ENCODE measurements at places on chromosomes 11 and 22.
A peak's percentile ranks its signal among the peaks of the same experiment; 100 is the strongest.

- no peak for DNase-seq
Observed at GRCh38 chr22:36141481-36141880, 19.1 kb downstream of the APOL3 start.

- DNase-seq, result no peak
Observed at GRCh38 chr22:49678137-49678841, 149.4 kb downstream of the BRD1 start.

DNA sequence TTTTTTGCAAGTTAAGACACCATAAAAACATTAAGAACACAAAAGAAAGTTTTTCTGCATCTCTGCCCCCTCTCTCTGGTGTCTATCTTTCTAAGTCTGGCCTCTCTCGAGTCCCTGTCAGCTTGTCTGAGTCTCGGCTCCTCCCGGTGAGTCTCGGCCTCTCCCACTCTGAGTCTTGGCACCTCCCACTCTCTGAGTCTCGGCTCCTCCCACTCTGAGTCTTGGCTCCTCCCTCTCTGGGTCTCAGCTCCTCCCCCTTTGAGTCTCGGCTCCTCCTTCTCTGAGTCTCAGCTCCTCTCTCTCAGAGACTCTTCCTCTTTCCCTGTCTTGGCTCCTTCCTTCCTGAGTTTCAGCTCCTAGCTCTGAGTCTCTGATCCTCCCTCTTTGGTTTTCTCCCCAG is 72.5 kb upstream of the AMPD3 start:
- DNase-seq, result no peak

DNA sequence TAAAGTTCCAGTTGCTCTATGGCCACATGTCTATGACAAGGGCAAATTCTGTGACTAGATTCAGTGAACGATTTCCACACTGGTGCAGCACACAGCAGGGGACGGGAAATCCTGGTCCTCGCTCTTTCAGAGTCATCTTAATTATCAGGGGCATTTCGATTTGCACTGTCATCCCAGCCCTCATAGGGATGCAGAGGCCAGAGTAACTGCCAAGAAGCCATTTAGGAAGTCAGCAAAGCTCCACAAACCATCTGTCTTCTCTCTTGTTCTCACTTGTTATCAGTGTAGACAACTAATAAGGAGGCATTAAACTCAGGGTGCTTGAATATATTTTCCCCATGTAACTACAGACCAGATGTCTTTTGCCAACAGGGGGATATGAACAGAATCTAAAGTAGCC is 151.7 kb downstream of the STK33 start:
- DNase-seq, result no peak

DNA sequence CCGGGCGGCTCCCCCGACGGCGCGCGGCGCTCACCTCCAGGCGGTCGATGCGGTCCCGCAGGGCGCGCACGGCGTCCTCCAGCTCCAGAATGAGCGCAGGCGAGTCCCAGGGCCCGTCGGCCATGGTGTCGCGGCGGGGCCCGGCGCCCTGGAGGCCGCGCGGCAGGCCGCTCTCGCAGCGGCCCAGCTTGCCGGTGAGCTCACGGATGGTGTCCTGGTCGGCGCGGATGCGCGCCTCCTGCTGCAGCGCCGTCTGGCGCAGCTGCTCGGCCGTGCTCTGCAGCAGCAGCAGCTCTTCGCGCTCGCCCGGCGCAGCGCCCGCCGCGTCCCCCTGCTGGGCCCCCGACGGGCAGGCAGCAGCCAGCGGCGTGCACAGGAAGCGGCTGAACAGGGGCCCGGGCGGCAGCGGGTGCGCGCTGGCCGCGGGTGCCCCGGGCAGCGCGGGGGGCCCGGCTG is 599 bp downstream of the NPTXR start:
- DNase-seq, result peak; percentile 76

- peak; percentile 53 for DNase-seq
Observed at GRCh38 chr11:109939166-109939810, 153.9 kb upstream of the ZC3H12C start.

GRCh38 chr11:92765965-92766371 is 203.5 kb upstream of the MTNR1B start:
- DNase-seq, result no peak

- no peak for DNase-seq
Observed at GRCh38 chr22:47498969-47499495, 736.6 kb downstream of the TBC1D22A start.

Measured in forelimb muscle (tissue), 1 donor.